Renal cortex interstitium (tissue), 15 donors: ENCODE measurements at places on chromosomes 3 and 15. TPM values are rescaled to one million over a fixed set of nuclear protein-coding genes. Genes with fewer than 3 reads are reported as not detected.

HYAL2 gene
- polyA plus RNA-seq: 86.5 TPM

NUSAP1 gene
- polyA plus RNA-seq: 117 TPM

RLBP1 gene
- not detected for polyA plus RNA-seq

GRCh38 chr3:177596816-177597271, 399.6 kb upstream of the TBL1XR1 start:
- DNase-seq: no peak

CLDN11 gene
- 225 TPM for polyA plus RNA-seq

DNA sequence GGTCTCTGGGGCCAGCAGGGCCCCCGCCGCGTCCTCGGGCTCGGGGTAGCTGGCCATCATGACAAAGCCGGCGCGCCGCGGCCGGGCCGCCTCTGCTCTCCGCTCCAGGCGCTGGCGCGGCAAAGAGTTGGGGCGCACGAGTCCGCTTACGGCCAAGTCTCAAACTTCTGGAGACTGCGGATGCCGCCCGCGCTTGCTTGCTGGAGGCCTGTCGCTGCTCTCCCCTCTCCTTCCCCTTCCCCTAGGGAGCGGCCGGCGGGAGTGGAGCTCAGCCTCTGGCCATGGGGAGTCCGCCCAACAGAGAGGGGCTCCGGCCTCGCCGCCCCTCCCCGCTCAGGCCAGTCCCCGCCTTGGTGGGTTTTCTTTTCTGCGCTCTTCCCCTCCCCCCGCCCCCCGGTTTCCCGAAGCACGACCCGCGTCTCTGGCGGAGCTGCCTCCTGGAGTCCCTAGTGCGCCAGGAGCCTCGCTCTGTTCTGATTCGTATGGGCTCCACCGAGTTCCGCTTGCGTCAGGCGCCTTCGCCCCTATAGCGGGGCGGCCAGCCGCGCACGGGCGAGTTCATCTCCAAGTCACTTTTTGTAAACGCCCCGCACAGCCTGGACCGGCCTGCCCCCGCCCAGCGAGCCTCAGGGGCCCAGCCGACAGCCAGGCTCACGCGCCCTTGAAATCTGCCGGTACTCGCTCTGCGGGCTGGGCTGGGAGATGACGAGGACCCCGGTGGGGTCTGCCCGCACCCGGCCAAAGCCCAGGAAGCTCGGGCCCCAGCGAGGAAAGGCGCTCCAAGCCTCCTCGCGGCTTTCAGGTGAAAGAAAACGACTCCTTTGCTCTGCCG, at the start of the genes FOXL2 and FOXL2NB:
Gene FOXL2, minus strand, starts transcription at position 475 of the 832 bp plus-strand sequence. Its CDS starts 415 bp downstream, at position 60.
Gene FOXL2NB, plus strand, starts transcription at position 555 of the 832 bp plus-strand sequence. Its CDS starts 148 bp downstream, at position 703.
- DNase-seq: no peak

LHFPL4 gene
- 0.07 TPM for polyA plus RNA-seq

DPPA2 gene
- 0.92 TPM for polyA plus RNA-seq

- no peak for DNase-seq
These were observed 139.3 kb upstream of the PRR20G start for GRCh38 chr3:127427156-127427555.

LRRC31 gene
- polyA plus RNA-seq: 0.17 TPM

MKRN3 gene
- 1.3 TPM for polyA plus RNA-seq

- DNase-seq: no peak
These were observed 9.2 kb downstream of the CHCHD6 start for GRCh38 chr3:126713199-126713598.

DNA sequence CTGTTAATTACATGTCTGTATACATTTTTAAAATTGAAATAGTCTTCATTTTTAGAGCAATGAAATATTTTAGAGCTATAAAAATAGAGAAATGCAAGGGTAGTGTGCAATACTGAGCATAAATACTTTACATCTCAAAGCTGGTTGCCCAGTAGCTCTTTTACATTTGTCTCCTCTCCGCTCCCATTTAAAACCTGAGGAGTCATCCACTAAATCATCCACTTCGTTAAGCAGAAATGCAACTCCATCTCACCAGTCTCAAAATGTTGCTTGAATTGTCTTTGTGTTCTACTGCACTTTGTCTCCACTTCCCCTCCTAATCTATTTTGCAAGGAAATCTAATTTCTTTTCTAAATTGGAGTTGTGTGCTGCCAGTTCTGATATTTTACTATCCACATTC, 563.6 kb downstream of the VGLL3 start:
- DNase-seq: no peak

DNA sequence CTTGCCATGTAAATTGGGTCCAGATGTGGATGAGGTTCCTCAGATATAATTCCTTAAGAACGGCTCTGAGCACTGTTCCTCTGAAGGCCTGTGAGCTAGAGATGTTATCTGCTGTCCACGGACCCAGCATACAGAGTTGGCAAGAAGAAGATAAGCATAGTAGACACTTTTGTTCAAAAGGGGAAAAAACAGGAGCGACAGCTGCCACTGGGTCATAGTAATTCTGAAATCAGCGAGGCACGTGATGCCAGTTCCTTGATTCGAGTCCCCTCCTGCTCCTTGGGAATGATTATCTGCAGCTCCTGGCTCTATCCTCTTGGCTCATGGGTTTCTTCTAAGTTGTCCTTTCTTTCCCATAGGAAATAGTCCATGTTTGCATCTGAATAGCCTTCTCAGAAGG, 2.5 kb upstream of the RAB7A start:
- DNase-seq: no peak

SLC7A14 gene
- polyA plus RNA-seq: 1.4 TPM

- DNase-seq: no peak
These were observed 233.5 kb upstream of the PROK2 start for GRCh38 chr3:72018343-72018984.

UNC45A gene
- 61.1 TPM for polyA plus RNA-seq

GRCh38 chr15:74337607-74338211, 29.7 kb downstream of the CYP11A1 start:
- no peak for DNase-seq

DNA sequence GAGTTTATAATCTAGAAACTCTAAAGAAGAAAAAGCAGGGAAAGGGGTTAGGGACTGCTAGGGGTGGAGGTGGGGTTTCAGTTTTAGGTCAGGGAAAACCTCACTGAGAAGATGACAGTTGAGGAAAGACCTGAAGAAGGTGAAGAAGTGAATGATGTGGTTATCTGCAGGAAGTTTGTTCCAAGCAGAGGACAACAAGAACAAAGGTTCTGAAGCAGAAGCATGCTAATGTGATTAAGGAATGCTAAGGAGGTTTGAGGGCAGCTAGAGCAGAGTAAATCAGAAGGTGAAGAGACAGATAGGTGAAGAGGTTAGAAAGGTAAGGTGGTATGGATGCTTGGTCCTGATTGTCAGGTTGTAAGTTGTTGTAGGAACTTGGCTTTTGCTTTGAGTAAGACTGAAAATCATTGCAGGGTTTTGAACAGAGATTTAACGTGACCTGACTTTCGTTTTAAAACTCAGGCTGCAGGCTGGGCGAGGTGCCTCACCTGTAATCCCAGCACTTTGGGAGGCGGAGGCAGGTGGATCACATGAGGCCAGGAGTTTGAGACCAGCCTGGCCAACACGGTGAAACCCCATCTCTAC, 8.6 kb downstream of the OXSR1 start:
- no peak for DNase-seq

LMAN1L gene
- polyA plus RNA-seq: not detected

GRCh38 chr3:96865605-96866004, 51.2 kb downstream of the EPHA6 start:
- DNase-seq: no peak

DNA sequence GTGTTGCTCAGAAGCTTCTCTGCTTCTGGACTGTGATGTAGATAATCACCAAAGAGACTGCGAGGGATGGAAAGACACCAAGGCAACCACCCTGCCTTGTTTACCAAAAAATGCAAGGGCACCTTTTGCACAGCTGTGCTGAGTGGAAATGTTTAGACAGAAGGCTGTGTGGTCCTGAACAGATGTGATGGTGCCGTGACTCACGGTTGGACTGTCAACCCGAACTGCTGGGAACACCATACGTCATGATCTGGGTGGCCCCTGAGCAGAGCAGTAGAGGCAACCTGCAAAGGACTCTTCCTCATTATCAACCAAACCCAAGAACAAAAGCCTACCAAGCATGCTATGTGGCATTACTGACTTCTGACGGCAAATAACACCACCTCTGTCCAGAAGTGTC, 61.3 kb upstream of the LPP start:
- no peak for DNase-seq

MYZAP gene
- 5.9 TPM for polyA plus RNA-seq

- no peak for DNase-seq
These were observed 4.0 kb downstream of the TMEM212 start for GRCh38 chr3:171847133-171847532.

SCN11A gene
- polyA plus RNA-seq: 0.66 TPM

GRCh38 chr3:71006810-71007785, 576.4 kb downstream of the FOXP1 start:
- no peak for DNase-seq

- no peak for DNase-seq
These were observed 35.6 kb upstream of the MTHFS start for GRCh38 chr15:79932447-79932846.

DNA sequence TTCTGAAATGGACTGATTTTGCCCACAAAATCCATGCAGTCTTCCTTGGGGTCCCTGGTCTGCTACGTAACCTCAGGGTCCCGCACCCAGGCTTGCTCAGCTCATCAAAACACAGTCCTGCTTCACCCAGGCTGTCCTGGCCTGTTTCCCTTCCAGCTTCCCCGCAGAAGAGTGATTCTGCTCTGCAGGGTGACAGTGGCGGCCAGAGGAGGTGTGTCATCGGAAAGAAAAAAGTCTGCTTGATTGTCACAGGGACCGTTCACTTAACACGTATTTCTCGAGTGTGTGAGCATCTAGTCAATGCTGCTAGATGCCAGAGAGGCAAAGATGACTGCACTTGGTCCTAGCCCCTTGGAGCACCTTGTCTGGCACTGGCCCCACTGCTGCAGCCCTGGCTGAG, 50.1 kb upstream of the ABHD2 start:
- no peak for DNase-seq

GABRG3 gene
- polyA plus RNA-seq: 0.92 TPM

DNA sequence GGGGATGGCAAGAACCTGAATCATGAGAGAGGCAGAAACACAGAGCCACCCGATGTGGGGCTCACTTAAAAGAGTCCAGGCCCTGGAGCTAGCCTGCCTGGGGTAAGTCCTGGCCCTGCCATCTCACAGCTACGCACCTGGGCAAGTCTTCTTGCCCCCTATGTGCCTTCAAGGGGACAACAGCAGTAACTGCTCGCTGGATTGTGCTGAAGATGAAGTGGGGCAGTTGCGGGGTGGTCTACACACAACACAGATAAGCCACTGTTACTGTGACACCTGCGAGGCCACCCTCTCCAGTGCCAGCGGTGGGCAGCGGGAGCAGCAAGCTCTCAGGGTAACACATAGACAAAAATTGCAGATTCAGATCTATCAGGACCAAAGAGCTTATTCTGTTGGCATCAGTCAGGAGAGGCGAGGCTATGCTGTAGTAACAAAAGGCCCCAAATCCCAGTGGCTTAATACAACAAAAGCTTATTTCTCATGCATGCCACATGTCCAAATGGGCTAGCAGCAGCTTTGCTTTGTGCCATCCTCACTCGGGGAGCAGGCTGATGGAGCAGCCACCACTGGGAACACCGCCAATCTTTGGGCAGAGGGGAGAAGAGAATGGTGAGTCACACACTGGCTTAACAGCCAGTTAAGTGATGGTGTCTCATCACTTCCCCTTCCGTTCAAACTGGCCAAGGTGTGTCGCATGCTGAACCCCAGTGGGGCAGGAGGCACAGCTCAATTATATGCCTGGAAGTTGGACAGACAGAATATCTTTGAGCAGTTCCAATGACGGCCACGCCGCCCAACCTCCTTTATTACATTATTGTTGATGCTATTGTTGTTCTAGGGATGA, 78.3 kb downstream of the WNT7A start:
- DNase-seq: no peak

HYPK gene
- polyA plus RNA-seq: 10.0 TPM

DNA sequence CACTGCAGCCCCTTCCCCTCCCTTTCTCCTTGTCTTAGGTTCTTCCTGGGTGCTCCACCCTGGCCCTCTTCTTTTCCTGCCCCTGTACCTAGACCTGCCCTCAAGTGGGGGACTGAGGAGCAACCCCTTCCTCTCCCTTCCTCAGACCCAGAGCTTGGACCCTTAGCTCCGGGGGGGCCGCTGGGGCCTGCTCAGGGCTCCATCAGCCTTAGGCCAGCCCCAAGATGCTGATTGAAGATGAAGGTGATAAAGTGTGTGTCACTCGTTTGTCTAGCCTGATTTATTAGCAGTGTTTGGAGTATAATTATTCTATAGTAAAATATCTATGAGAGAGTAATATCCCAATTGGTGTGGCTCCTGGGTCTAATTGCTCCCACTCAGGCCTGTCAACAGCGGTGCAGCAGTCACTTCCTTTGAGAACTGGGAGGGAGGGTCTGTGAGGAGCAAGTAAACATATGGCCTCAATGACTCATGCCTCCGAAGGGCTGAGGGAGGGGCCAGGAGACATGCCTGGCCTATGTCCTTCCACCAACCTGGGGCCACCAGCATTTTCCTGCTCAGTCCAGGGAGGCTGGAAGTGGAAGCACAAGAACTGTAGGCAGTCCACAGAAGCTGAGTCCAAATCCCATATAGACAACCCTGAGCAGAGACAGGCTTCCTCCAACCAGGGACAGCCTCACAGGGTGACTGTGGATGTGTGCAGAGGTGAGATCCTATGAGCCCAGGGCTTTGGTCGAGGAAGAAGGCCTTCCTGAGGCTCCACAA, 123.2 kb downstream of the DNAJB8 start:
- DNase-seq: no peak

KIF23 gene
- 41.3 TPM for polyA plus RNA-seq

GRCh38 chr3:8324747-8325146, 176.9 kb upstream of the LMCD1 start:
- DNase-seq: no peak

- no peak for DNase-seq
These were observed 31.9 kb downstream of the CRTC3 start for GRCh38 chr15:90561344-90562244.

DNA sequence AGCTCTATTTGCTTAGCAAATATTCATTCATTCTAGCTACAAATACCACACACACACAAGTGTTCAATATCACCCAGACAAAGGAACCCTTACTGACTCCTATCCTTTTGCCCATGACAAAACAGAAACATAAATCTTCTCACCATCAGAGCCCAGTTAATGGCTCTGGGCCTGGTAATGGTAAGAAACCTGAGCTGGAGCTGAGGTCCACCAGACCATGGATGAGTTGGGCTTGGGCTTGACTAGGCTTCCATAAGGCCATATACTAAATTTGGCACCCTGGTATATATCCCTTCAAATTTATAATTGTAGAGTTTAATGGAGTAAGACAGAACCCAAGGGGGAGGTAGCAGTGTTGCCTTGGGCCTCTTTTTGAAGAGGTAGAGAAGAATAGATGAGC, 29.4 kb downstream of the GPR176 start:
- no peak for DNase-seq

DCP1A gene
- polyA plus RNA-seq: 28.3 TPM

TGM4 gene
- polyA plus RNA-seq: 0.18 TPM

CMTM6 gene
- polyA plus RNA-seq: 68.3 TPM

GRCh38 chr3:179715582-179715981, 62.7 kb downstream of the USP13 start:
- DNase-seq: no peak

GRCh38 chr3:10262027-10262426, 13.8 kb downstream of the TATDN2 start:
- DNase-seq: no peak

GRCh38 chr3:124559846-124560574, 170.2 kb upstream of the UMPS start:
- peak; percentile 69 for DNase-seq
